Right renal pelvis (tissue), 4 donors: ENCODE measurements at places on chromosomes 3 and 15.

DNA sequence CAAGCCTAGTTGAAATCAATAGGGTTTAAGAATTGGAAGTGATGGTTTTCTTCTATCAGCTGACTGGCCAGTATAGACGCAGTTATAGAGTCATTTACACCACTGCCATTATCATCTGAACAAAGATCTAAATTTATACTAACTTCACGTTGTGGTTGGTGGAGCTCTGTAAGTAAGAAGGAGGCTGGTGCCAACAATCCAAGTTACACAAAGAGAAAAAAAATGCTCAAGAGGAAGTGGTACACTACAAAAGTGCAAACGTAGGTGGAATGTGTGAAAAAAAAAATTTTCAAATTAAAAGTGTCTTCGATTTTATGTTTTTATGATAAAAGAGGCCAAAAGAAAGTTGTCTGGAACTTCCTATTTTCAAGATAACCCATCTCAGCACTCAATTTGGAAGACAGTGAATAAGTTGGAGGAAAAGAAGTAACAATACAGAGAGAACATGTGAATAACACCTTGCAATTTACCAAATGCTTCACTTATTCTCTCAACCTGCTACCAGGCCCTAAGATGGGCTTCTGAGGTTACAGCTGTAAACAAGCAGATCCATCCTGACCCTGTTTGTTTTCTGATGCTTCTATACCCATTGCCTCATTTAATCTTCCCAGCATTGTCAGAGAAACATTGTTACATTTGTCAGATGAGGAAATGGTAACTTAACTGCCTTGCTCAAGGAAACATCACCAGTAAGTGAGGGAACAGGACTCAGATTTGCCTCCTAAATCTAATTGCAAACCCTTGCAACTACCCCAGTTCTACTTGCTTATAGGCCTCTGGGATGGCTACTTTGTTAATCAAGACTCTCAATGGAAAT is 12.0 kb upstream of the TASOR start:
- DNase-seq, result no peak

- DNase-seq, result no peak
Observed at GRCh38 chr3:38133557-38134405, 3.1 kb downstream of the ACAA1 start.

DNA sequence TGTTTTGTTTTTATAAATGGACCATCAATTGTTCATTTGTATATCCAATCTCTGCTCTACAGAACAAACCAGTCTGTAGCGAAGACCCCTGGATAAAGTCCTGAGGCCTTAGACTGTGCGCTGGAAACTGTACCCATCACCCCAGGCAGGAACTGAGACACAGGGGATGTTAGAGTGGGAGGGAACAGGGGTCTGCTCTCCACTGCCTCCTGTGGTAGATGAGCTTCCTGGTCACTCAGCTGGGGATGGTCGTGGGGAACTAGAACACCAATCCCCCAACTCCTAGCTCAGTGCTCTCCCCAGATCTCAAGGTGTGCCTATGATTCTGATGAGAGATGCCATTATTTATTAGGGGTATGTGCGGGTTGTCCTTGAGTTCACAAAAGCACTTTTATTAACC is 340.2 kb upstream of the IGF1R start:
- DNase-seq, result no peak

DNA sequence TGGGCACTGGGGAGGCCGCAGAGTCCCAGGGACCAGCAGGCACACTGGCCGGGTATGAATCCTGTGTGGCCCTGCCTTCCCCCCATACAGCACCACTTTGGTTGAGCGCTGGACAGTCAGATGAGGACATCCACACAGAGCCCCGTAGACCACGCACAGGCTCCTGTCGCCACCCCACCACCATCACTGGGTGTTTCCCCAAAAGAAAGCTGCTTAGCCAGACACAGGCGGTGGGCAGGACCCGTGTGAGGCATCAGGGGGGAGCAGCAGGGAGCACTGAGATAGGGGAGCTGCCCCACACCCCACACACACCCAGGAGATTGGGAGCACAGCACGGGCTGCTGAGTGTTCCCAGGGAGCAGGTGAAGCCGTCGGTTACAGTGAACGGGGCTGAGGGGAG is 42.4 kb upstream of the SLC41A3 start:
- DNase-seq, result no peak

DNA sequence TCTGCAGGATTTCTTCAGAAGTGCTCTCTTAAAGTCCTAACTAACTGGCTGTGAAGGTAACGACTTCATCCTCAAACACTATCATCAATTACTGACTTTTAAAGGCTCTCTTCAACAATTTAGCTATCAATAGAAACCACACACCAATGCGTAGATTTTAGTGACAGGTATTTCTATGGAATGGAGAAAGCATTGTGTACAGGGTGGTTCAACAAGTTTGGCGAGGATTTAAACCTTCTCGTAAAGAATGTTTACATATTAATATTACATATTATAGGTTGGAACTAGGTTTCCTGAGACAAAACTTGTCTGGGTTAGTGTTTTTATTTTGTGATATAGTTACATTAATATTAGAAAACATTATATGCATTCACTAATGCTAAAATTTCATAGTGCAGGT is 233.6 kb downstream of the CHL1 start:
- no peak for DNase-seq

GRCh38 chr15:78929536-78930264 is 15.1 kb downstream of the CTSH start:
- no peak for DNase-seq

DNA sequence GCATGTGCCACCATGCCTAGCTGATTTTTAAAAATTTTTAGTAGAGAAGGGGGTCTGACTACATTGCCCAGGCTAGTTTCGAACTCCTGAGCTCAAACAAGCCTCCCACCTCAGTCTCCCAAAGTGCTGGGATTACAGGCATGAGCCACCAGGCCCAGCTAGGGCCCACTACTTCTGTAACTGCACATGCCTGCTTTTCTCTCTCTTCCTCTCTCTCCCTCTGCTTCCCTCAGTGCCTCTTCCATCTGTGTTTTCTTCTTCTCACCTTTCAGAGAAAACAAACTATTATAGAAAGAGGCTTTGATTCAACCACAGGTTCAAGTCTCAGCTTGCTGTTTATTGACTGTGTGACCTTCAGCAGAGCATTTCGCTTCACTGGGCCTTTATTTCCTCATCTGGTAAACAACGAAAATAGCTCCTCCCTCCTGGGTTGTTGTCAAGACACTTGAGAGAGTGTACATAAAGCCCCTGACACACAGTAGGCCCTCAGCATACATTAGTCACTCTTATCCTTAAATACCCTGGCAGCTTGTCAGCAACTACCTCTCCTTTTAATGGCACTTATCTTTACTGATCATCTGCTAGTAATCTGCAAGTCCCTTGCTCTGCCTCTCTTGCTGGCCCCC is 10.2 kb downstream of the TADA3 start:
- no peak for DNase-seq

- DNase-seq, result no peak
Observed at GRCh38 chr15:91067036-91067435, 33.0 kb upstream of the SV2B start.

- DNase-seq, result no peak
Observed at GRCh38 chr3:60047426-60048200, 997.8 kb upstream of the CFAP20DC start.

DNA sequence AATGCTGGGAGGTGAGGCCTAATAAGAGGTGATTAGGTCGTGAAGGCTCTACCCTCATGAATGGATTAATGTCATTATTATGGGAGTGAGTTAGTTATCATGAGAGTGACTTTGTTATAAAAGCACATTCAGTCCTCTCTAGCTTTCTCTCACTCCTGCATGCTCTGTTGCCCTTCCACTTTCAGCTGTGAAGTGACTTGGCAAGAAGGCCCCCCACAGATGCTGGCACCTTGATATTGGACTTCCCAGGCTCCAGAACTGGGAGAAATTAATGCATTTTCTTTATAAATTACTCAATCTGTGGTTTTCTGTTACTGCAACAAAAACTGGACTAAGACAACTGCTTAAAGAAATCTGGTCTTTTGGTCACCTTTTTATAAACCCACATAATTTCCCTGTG is 144.3 kb downstream of the FBN1 start:
- no peak for DNase-seq

DNA sequence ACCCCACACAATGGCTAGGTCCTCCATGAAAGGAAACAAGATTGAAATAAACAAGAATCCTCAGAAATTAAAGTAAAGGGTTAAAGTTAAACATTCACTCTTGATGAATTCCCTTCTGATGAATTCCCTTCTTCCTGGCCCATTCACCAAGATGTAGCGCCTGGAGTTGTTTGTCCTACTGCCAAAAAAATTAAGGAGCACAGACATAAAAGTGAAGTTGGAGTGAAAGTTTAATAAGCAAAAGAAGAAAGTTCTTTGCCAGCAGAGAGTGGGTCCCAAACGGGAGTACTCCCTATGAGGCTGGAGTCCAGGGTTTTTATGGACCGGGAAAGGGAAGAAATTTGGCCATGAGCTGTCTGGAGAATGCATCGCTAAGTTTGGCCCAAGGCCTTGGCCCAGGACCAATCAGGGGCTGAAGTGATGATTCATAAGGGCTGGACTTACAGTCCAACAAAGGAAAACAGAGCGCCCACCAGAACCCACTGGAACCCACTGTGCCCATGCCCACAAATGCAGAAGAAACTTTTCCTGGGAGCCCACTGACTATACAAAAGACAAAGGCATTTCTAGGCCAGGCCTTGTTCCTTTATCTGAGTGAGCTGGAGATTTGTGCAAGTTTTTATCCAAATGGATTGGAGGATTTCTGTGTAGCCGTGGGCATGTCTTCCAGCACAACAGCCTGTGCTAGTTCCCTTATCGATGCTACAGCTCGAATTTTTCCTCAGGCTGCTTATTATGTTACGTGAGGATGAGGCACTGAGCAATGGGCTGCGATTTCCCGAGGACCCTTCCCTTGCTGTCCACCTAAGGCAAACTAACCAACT is 1561.6 kb downstream of the OTOL1 start:
- no peak for DNase-seq

- DNase-seq, result no peak
Observed at GRCh38 chr3:5476403-5476802, 288.9 kb downstream of the EDEM1 start.

DNA sequence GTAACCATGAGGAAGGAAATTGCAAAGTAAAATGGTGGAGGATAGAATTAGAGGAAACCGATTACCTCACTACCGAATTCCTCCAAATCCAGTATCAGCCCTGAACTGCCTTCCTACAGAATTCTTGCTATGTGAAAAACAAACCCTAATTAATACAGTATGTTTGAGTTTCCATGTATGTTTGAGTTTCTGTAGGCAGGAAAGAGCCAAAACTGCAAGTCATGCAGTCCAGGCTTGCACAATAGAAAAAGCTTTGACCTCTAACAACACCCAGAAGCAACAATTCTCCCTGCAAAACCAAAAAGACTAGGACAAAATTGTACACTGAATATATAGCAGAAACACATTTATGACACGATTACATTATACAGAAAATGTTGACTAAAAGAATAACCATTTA is 614.8 kb downstream of the DIPK2A start:
- DNase-seq, result no peak

GRCh38 chr3:52451237-52452083 is 2.4 kb downstream of the TNNC1 start:
- DNase-seq, result no peak

DNA sequence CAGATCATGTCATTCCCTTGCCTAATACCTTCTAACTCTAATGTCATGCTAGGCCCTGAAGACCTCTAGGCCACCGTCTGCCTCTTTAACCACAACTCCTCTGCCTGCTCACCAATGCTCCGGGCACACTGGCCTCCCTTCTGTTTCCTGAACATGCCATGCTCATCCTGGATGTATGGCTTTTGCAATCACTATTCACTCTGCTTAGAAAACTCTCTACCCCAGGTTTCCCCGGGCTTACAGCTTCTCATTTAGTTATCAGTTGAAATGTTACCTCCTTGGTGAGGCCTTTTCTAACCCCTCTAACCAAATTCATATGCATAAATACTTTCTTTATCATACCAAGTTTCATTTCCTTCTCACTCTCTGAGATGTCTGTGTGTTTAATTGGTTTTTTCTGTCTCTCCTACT is 727.8 kb upstream of the CFAP20DC start:
- no peak for DNase-seq

- DNase-seq, result no peak
Observed at GRCh38 chr15:65423976-65424679, 1.4 kb upstream of the IGDCC4 start.

DNA sequence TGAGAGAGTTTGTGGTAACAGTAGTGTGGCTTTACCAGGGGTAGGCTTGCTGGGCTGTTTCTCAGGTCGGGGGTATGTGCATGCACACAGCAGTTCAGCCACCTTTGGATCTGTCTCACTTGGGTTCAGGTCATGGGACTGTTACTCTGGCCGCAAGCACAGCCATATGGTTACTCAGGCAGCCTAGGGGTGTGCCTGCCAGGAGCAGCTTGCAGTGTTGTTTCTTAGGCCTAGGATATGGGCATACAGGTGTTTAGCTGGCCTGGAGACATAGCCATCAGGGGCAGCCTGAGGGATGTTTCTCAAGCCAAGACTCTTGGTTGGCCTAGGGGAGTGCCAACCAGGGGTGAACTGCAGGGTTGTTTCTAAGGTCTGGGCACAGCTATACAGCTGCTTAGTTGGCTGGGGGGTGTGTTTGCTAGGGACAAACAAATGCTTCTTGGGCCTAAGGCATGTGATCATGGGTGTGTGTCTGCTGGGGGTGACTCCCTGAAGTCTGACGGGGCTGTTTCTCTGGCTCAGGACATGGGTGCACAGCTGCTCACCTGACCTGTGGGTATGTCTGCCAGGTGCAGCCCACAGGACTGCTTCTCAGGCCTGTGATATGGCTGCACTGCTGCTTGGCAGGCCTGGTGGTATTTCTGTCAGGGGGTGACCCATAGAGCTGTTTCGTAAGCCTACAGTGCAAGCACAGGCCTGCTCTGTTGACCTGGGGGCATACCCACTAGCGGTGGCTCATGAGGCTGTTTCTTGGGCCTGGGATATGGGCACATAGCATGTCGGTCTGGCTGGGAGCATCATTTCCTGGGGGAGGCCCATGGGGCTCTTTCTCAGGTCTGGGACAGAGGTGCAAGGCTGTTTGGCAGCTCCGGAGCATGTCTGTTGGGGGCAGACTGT is 168.0 kb upstream of the THRB start:
- no peak for DNase-seq

- no peak for DNase-seq
Observed at GRCh38 chr15:68644083-68644904, 65.5 kb downstream of the CORO2B start.

DNA sequence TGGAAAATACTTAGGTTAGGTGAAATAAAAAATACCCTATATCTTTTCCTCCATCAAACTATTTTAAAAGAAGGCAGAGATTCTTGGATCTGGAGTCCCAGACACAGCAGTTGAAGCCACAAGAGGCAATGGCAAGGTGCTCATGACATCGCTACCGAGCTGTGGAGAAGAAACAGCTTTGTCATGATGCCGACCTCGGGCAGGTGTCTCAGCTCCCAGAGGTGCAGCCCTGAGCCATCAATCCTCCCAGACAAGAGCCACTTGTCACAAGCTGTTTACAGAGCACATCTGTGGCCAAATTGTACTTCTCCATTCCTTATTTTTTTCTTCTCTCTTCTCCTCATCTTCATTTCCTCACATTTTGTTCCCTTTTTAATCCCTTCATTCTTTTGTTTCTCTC is 50.8 kb downstream of the GPR176 start:
- DNase-seq, result no peak

- DNase-seq, result no peak
Observed at GRCh38 chr3:15499536-15499935, 22.0 kb downstream of the COLQ start.
